ENCODE measurements at places on chromosomes 16 and 17. TPM values are rescaled to one million over a fixed set of nuclear protein-coding genes. Genes with fewer than 3 reads are reported as not detected.

Gene CNTNAP1
- polyA plus RNA-seq: 2.3 TPM

Gene KRTAP4-6
- polyA plus RNA-seq: not detected

Gene DLX4
- polyA plus RNA-seq: 0.03 TPM

Gene CHD9NB
- 1.5 TPM for polyA plus RNA-seq

Gene C17orf107
- 0.57 TPM for polyA plus RNA-seq

Gene UMOD
- not detected for polyA plus RNA-seq

Gene GNG13
- polyA plus RNA-seq: not detected

Gene NPIPA3
- 2.8 TPM for polyA plus RNA-seq

Gene TBC1D3H
- polyA plus RNA-seq: not detected

Gene OR3A1
- polyA plus RNA-seq: not detected

Gene DNAH9
- polyA plus RNA-seq: 0.10 TPM

Gene RNU2-1
- polyA plus RNA-seq: not detected

Gene CXCL16
- polyA plus RNA-seq: 1.5 TPM

Gene PRSS22
- not detected for polyA plus RNA-seq

Gene STX1B
- polyA plus RNA-seq: 0.07 TPM

Gene DVL2
- polyA plus RNA-seq: 23.0 TPM

Gene SEPTIN12
- polyA plus RNA-seq: not detected

Gene MYO15A
- polyA plus RNA-seq: 0.35 TPM

Gene MT3
- 4.4 TPM for polyA plus RNA-seq

Gene CSF3
- 0.32 TPM for polyA plus RNA-seq

Gene CHCT1
- polyA plus RNA-seq: not detected

Gene TMEM204
- polyA plus RNA-seq: 37.5 TPM

Gene METRNL
- 134 TPM for polyA plus RNA-seq

Gene TAX1BP3
- 134 TPM for polyA plus RNA-seq

Gene ANKRD40CL
- not detected for polyA plus RNA-seq

Gene DNAAF8
- 1.3 TPM for polyA plus RNA-seq

Gene KRTAP3-3
- polyA plus RNA-seq: not detected

Gene RAB11FIP4
- 1.6 TPM for polyA plus RNA-seq

Gene KRT33B
- polyA plus RNA-seq: not detected

Gene SMPD3
- 0.15 TPM for polyA plus RNA-seq

Gene CDC27
- 21.3 TPM for polyA plus RNA-seq

Gene MYH2
- not detected for polyA plus RNA-seq

Gene C16orf54
- polyA plus RNA-seq: 0.29 TPM

Gene DDX52
- 7.8 TPM for polyA plus RNA-seq

Gene GP2
- polyA plus RNA-seq: not detected

Gene NGFR
- 6.4 TPM for polyA plus RNA-seq

Gene SLC46A1
- polyA plus RNA-seq: 1.4 TPM

Gene SLFN12L
- 0.06 TPM for polyA plus RNA-seq

Gene KRT33A
- not detected for polyA plus RNA-seq

Gene PARD6A
- 5.8 TPM for polyA plus RNA-seq

Gene ATP1B2
- 6.2 TPM for polyA plus RNA-seq

Gene ACAP1
- 2.4 TPM for polyA plus RNA-seq

Measured in heart right ventricle (tissue), 16 donors.